ENCODE measurements at places on chromosomes 3 and 15.

- DNase-seq: no peak
Measured at GRCh38 chr3:168834558-168834957, 738.8 kb upstream of the GOLIM4 start.

DNA sequence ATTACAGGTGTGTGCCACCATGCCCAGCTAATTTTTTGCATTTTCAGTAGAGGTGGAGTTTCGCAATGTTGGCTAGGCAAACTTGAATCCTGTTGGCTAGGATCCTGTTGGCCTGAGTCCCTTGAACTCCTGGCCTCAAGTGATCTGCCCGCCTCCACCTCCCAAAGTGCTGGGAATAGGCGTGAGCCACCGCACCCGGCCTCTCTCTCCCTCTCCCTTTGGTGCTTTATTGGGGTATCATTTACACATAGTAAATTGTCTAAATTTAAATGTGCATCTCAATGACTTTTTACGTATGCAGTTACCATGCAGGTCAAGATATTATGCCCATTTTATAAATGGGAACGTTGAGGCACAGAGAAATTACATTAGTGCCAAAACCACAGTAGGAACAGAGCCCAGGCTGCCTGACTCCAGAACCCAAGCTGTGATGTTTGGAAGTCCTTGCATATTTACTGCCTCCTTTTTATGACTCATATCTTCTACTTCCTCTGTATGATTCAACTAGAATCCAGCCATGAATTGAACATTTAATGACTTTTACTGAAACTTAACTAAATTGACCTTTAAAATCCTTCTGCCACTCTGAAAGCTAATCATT lies 34.0 kb upstream of the RPP14 start:
- no peak for DNase-seq

DNA sequence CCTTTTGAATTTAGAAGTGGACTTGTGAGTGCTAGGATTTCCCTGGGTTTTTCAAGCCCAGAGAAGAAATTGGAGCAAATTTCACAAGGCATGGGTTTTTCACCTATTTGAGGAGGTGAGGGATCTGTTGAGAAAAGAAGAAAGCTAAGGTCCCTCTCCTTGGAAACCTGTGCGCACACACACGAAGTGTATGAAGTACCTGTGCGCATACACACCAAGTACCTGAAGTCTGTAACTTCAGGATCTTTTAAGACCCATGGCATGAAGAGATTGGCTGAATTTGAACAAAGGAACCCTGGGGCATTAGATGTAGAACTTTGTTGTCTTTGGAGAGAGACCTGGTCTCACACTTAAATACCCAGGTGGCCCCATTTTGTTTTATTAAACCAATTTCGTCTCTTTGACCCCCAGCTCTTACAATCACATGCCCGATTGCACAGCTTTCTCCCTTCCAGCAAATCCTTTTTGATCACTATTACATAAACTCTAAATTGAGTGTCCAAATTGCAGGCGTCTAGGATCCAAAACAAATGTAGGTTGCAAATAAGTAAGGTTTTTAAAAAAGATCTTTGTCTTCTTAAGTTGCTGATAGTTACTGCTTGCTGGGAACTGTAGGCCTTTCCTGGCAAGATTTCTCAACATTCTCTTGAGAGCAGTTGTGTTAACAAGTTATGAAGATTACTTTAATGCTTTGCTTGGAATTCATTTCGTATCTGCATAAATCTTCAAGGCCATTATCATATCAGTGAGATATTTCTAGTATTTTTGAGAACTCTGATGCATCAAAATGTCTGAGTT lies 64.3 kb downstream of the CMTM8 start:
- DNase-seq: no peak

- no peak for DNase-seq
Measured at GRCh38 chr3:78825118-78825857, 942.5 kb downstream of the ROBO1 start.

DNA sequence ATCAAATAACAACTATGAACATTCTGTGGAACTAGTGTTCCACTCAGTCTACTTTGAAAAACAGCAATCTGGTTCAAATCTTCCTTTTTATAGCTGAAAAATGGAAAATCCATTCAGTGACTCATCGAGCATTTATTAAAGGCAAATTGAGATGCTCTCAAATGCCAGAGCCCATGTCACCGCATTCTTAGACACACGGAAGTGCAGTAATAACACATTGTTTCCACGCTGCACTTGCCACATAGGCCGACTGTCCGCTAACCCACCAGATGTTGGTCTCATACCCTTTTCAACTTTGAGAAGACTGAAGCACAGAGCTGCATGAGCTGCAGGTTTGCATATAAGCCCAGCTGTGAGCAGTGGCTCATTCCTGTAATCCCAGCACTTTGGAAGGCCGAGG lies 95.9 kb downstream of the TMEM266 start:
- no peak for DNase-seq

GRCh38 chr15:51864408-51865056 lies 35.1 kb downstream of the TMOD3 start:
- DNase-seq: no peak

DNA sequence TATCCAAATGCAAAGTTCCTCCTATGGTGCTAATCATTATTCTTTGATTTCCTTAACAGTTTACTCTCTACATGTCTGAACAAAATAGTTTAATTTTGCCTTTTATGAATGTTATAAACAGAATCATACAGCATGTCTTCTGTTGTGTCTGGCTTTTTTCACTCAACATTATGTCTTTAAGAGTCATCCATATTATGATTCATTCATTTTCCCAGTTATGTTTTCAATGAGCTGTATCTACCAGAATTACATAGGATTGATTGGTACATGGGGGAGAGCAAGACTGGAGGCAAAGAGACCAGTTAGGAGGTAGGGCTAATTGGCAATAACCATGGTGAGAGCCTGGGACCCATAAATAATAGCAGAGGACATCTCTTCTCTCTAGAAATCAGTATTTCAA lies 16.6 kb upstream of the RAP2B start:
- no peak for DNase-seq

DNA sequence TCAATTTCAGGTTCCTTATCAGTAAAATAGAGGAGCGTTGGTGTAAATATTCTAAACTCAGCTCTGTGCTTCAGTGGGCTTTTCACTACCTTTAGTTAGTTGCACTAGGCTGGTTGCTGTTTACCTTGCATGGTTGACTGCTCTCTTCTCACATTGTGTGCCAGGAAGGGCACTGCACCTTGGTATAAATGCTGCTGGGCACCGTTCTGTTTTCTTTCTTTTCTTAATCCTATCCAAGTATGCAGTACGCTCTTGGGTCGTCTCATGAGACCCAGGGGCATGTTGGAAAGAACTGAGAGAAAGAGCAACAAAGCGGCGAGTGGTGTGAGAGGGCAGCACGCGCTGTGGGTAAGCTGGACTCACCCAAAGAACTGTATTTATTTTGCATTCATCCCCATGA lies 22.4 kb downstream of the KCNMB2 start:
- no peak for DNase-seq

Measured in T-helper 22 cell (primary cell).